MM.1S (cell line): ENCODE measurements at places on chromosomes 13 and 19.

- DNase-seq = no peak
Observed at GRCh38 chr19:11361037-11361770, 6.0 kb downstream of the PLPPR2 start.

DNA sequence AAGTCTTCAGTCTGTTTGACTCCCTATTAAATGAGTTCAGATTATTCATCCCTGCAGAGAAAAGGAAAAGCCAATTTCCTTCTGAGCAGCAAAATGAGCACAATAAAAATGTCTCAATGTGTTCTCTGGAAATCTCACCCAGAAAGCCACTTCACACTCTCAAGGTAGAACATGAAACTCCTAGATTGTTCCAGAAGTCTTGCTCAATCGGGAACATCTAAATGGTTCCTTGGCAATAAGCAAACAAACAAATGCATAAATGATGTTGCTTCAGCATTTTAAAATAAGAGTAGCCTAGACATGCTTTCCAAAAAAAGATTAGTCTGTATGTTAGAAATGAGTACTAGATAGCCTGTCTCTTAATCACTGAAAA is 59.7 kb upstream of the TNFRSF19 start:
- DNase-seq = no peak

- no peak for DNase-seq
Observed at GRCh38 chr13:83377491-83377890, 504.8 kb downstream of the SLITRK1 start.

GRCh38 chr13:91331047-91331915 is 16.2 kb upstream of the MIR17HG start:
- peak; percentile 15 for DNase-seq

- no peak for DNase-seq
Observed at GRCh38 chr19:50020481-50020880, 4.7 kb downstream of the VRK3 start.

GRCh38 chr13:91078093-91078679 is 269.3 kb upstream of the MIR17HG start:
- peak; percentile 25 for DNase-seq

- no peak for DNase-seq
Observed at GRCh38 chr13:27969082-27969865, at the start of gene CDX2. Gene CDX2, minus strand, starts transcription at chr13:27969315. Its CDS starts 309 bp downstream, at chr13:27969006.

GRCh38 chr19:29772696-29773095 is 39.1 kb upstream of the CCNE1 start:
- DNase-seq = no peak

DNA sequence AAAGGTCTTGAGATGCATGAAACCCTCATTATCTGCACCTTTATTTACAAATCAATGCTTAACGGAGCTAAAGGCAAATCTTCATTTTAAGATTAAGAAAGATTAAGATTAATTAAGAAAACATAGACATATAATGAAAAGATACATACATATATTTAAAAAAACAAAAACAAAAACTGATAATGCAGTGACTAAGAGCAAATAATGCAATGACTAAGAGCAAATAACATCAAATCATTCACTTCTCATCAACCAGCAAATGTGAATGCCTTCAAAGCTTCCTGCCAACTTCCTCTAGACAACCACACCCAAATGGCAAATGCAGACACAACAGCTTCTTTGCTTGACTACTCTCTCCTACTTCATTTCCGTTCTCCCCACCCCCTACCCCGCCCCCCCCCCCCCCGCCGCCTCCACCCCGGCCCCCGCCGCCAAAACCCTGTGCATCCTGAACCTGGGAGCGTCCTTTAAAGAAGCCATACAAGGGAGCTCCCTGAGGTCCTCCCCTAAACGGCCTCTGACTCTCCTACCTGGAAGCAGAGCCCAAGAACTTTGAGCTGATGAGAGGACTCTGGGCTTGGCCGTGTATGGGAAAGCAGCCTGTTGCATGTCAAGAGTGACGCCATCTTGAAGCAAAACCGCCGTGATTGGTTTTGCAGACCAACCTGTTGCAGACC is 24.5 kb downstream of the TEX101 start:
- no peak for DNase-seq

DNA sequence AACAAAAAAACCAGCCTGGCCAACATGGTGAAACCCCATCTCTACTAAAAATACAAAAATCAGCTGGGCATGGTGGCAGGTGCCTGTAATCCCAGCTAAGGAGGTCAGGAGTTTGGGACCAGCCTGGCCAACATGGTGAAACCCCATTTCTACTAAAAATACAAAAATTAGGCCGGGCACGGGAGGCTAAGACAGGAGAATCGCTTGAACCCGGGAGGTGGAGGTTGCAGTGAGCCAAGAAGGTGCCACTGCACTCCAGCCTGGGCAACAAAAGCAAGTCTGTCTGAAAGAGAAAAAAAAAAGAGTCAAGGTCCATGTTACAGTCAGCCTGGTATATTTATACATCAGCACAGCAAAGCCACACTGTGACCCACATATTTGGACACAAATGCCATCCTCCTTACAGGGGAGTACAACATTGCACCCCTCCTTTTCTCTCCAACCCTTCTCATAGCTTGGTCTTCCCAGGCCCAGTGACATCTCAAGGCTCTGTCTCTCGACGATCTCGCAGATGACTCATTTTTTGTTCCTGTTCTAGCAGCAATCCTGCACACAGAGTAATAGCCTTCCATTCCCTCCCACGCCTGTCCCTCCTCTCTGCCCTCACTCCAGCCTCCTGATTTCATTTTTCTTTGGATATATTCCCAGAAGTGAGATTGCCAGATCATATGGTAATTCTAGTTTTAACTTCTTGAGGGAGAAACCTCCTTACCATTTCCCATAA is 21.0 kb upstream of the DPP9 start:
- DNase-seq = no peak

- no peak for DNase-seq
Observed at GRCh38 chr13:101053301-101054093, 362.8 kb downstream of the NALCN start.

DNA sequence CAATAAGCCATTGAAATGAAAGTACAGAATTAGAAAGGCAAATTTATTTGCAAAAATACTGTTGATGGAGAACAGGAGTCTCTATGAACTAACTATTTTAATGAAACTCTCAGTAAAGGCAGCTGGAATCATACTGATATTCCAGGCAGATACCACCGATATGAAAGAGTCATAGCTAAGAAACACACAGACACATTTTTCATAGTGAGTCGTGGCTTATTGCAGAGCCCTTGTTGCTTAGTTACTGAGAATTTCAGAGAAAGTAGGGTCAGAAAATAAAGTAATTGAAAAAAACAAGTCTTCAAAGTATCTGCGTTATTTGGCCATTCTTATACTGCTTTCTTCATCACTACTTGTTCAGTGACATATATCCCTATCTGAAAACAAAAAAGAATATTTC is 1890.9 kb downstream of the PCDH9 start:
- no peak for DNase-seq

DNA sequence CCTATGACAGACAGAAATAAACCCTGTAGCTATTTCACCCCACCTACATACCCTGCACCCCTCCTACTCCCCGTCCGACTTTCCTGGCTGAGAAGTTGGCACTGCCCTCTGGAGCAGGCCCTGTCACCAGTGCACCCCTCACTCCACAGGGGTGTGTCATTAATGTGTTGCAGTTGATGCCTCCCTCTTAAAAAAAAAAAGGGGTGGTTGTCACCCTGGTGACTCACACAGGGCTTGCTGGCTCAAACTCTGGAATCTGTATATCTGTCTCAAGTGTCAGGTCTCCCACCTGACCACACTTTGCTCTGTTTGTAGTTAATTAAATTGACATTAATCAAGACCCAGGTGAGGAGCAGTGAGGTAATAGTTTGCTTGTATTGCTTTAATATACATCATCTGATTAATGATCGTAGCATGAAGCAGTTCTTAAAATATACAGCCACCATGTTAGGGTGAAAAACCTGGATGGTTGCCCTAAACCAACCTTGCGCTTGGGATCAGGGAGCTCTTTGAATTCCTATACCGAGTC is 2.0 kb upstream of the GATAD2A start:
- DNase-seq = no peak

DNA sequence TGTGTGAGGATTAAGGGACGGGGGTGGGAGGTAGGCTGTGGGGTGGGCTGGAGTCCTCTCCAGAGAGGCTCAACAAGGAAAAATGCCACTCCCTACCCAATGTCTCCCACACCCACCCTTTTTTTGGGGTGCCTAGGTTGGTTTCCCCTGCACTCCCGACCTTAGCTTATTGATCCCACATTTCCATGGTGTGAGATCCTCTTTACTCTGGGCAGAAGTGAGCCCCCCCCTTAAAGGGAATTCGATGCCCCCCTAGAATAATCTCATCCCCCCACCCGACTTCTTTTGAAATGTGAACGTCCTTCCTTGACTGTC is 5.5 kb downstream of the FOSB start:
- no peak for DNase-seq

- DNase-seq = no peak
Observed at GRCh38 chr13:105625691-105626090, 909.8 kb downstream of the EFNB2 start.

DNA sequence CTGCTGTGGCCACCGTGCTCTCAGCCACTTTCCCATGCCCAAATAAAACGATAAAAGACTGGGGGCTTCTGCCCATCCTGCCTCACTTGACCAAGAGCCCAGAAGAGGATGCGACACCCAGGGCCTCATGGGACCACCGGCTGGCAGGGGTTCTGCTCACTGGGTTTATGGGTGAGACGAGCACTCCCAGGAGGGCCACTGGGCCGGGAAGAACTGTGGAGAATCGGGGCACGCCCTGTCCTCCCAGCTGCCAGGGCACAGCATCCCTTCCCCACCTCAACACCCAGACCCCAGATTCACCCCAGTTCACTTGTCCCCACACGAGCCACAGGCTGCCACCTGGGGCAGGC is 4.7 kb upstream of the F10 start:
- DNase-seq = no peak

DNA sequence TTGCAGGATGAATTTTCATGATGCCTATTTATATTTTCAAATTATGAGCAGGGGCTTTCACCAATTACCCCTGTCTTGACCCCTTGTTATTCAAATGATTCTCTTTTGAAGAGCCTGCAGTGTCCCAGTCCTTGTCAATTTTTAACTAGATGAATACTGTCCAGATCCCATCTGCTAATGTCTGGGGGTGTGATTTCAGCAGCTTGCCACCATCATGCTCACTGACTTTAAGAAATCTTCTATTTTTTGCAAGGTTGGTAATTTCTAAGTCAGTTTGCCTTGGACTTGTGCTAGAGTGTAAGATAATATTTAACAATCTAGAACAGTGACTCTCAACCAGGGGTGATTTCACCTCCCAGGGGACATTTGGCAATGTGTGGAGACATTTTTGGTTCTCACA is 106.0 kb downstream of the CACNA1A start:
- DNase-seq = no peak

DNA sequence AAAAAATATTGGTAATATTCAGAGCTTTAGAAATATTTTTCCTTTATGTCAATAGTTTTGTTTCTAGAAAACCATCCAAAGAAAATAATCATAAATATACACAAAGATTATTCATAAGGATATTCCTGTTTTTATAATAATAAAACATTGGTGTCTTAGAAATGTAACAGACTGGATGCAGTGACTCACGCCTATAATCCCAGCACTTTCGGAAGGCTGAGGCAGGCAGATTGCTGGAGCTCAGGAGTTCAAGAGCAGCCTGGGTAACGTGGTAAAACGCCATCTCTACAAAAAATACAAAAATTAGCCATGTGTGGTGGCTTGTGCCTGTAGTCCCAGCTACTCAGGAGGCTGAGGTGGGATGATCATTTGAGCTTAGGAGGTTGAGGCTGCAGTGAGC is 106.8 kb downstream of the DHRS12 start:
- DNase-seq = no peak

DNA sequence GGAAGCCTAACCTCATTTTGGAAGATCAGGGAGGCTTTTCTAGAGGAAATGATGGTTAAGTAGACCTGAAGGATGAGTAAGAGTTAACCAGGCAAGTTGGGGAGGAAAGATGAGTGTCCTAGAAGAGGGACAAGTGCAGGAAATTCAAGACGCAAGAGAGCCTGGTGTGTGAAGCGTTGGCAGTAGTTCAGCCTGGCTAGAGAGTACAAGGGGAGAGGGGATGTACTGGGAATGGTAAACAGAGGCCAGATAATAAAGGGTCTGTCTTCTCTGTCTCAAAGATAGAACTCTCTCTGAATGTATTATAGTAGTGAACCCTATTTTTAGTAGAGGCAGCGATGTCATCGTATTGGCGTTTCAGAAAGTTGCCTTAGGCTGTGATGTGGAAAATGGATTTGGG is 9.7 kb downstream of the DPY19L3 start:
- no peak for DNase-seq

DNA sequence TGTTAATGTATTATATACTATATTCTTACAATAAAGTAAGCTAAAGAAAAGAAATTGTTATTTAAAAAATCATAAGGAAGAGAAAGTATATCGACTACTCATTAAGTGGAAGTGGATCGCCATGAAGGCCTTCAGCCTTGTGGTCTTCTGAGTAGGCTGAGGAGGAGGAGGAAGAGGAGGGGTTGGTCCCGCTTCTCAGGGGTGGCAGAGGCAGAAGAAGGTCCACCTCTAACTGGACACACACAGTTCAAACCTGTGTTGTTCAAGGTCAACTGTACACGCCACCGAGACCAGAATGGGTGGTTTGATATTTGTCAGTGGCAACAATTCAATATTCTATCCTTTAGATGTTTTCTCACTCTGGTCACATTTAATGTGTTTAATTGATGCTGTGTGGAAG is 67.2 kb downstream of the ALOX5AP start:
- DNase-seq = no peak

- DNase-seq = no peak
Observed at GRCh38 chr19:8367327-8368001, 3.5 kb downstream of the ANGPTL4 start.

- DNase-seq = no peak
Observed at GRCh38 chr19:12597594-12597993, 13.0 kb downstream of the ZNF490 start.

DNA sequence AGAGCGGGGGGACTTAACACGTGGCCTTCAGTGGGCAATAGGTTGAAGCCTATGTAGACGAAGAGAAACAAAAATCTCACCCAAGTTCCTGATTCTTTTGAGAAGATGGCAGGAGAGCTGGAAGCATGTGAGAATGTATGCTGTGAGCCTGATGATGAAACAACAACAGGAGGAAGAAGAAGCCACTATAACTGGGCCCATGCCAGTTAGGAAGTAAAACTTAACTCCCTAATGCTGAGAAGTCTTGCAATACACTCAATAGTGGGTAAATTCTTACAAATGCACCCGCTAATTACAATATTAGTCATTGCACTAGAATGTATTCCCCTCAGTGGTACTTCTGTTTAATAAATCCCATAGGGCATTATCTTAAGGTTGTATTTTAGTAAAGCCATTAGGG is 9.1 kb downstream of the PCDH17 start:
- DNase-seq = no peak

DNA sequence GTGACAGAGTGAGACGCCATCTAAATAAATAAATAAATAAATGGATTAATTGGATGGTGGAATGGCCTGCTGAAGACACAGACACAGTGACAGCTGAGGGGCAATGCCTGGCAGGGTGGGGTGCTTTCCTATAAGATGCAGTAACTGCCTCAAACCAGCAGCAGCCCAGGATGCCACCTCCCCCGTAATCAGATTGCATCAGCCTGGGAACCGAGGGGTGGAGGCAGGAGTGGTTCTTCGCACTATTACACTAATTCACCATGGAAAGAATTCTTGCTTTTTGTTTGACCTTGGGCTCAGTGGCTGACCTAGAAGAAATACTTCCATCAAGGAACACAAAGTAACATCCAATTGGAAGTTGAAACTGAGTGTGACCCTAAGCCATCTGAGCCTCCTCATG is 31.6 kb upstream of the USP12 start:
- no peak for DNase-seq
